Stimulated activated CD4-positive, alpha-beta T cell treated with anti-CD3 and anti-CD28 coated beads, Interleukin-4, amount 100 ng/mL, for 1 hour (primary cell): ENCODE measurements at places on chromosomes 4 and X.

DNA sequence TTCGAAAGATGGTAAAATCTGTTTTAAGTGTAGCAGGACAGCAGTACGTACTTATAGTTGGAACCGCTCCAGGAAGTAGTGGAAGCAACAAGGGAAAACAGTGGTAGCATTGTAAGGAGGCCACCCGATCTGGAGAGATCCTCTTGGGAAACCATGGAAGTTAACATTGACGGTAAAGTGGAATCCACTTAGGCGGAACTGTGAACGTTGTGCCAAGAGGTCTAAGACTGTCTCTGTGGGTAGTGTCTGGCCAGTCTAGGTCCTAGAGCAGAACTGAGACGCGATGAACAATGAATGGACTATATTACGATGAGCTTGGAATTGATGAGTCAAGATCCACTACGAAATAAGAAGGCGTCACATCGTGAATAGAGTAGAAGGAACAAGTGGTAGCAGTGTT, 124.0 kb downstream of the TENM3 start:
- DNase-seq: no peak

- DNase-seq: no peak
These were observed 150.2 kb downstream of the VEGFC start for GRCh38 chr4:176642472-176642871.

DNA sequence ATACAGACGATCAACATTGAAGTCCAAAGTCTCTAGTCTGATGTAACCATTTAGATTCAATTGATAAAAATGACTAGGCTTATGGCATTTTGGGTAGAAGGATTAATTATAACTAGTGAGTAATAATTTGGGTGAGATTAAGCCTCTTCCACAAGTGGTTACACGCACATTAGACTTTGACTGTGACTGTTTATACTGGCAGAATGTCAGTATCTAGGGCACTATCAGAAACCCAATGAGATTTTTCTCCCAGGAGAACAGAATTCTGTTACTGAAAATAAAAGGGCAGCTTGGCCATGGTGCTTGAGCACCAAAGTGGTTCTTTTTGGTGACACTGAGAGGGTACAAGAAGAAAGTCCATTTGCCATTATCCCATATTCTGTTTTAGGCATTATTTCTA, 3.3 kb downstream of the PLS3 start:
- no peak for DNase-seq

- no peak for DNase-seq
These were observed 536.1 kb upstream of the NR3C2 start for GRCh38 chr4:148978301-148978700.

DNA sequence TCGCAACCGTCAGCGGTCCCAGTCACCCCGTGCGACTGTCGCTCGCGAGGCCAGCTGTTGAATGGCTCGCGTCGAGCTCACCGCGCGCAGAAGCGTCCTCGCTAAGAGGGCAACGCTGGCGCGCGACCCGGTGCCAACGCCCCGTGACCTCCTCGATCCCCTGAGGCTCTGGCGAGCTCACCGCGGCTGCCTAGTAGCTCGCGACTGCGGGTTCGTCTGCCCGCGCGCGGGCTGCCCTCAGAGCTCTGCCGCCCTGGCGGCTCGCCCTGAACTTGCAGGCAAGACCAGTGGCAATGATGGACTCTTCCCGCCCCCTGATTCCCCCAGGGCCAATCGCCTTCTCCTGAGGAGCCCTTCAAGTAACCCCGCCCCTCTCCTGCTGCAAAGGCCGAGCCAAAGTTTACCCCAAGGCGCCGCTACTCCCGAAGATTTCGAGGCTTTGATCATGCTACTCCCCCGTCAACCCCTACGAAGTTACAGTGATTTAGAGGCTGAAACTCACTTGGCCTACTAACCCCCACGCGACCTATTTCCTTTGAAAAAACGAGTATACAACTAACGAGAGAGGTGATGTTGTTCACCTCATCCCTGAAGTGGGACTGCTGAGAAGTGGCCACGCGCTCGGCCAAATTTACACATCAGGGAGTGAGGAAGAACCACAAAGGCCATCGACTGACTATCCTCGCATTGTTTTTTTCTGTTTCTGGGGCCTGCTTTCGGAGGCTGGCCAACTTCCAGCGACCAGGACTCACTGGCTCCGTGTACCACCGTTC, 37.5 kb downstream of the PGRMC1 start:
- DNase-seq: peak; percentile 48

- DNase-seq: no peak
These were observed 460.1 kb downstream of the NAF1 start for GRCh38 chr4:162706632-162707031.

GRCh38 chrX:132961511-132961910, 3.1 kb upstream of the HS6ST2 start:
- no peak for DNase-seq

DNA sequence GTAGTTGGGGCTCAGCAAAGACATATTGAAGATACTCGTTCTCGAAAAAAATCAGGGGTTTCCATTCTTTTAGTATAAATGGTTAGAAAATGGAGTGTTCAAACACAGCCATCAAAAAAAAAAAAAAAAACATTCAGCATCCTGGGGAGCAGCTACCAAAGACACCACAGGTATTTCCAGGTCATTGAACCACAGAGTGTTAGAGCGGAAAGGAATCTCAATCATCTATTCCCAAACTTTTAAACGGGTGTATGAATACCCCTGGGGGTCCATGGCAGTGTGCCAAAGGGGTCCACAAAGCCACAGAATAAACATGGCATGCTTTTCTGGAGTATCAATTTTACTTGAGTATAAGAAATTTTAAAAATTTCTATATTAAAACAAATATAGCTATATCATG, 6.9 kb upstream of the FGF16 start:
- DNase-seq: no peak

- DNase-seq: no peak
These were observed 101.1 kb upstream of the CYLC1 start for GRCh38 chrX:83759872-83760271.

- no peak for DNase-seq
These were observed 28.3 kb upstream of the SMS start for GRCh38 chrX:21912220-21912619.

DNA sequence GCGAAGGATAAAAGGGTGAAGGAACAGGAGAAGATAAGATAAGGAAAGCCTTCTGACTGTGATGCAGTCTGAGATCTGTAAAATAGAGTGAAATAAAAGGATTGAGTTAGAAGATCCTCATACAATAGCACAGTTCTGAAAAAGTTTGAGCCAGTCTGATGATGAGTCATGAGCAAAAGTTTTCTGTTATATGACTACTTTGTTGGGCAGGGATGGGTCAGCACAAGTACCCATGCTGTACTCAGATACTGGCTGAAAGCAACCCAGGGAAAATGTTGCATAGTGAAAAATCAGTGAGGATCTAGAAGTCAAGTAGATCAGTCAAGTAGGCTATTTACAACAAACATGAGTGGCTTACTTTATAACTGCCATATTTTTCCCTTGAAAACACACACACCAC, 253.5 kb downstream of the PCDH10 start:
- DNase-seq: no peak

DNA sequence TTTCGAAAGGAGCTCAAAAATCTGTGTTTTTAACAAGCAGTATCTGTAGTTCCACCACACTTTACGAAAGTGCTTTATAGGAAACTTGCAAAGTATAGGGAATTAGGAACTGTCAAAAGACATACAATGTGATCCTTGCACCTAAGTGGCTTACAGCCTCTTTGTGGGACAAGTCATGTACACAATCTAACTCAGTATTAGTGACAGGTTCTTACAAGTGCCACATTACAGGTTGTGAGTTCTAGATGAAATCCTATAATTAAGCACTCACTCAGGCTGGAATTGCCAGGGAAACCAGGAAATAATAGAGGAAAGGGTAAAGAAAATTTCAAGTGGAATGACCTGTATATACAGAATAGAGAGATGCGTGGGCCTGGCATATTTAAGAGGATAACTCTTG, 567.3 kb upstream of the ATOH1 start:
- no peak for DNase-seq

- DNase-seq: no peak
These were observed 28.5 kb downstream of the PJA1 start for GRCh38 chrX:69136546-69137331.

GRCh38 chrX:127708155-127708554, 344.0 kb downstream of the ACTRT1 start:
- DNase-seq: no peak

- no peak for DNase-seq
These were observed 124.7 kb downstream of the CAMK2D start for GRCh38 chr4:113636877-113637276.

DNA sequence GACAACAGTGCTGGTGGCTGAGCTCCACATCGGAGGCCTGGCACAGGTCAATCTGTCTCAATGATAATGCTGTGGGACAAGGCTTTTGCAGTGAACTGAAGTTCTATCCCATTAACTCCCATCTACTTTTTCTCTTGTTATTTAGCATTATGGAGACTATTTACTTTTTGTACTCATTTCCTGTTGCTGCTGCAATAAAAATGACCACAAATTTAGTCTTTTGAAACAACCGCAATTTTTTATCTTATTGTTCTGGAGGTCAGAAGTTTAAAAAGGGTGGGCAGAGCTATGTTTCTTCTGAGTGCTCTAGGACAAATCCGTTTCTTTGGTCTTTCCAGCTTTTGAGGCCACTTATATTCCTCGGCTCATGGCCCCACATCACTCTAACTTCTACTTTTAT, 111.0 kb upstream of the PITX2 start:
- DNase-seq: no peak
